ENCODE measurements at places on chromosomes 1 and 21. TPM values are rescaled to one million over a fixed set of nuclear protein-coding genes. Genes with fewer than 3 reads are reported as not detected.

Gene LEFTY2
- polyA plus RNA-seq, result 8.3 TPM

Gene RNF19B
- 2.6 TPM for polyA plus RNA-seq

Gene UBASH3A
- polyA plus RNA-seq, result not detected

Gene MPL
- not detected for polyA plus RNA-seq

Gene LEMD1
- 3.7 TPM for polyA plus RNA-seq

Gene AGMAT
- 2.3 TPM for polyA plus RNA-seq

Gene BCAR3
- polyA plus RNA-seq, result 5.5 TPM

Gene CA6
- not detected for polyA plus RNA-seq

Gene CLCNKB
- 1.6 TPM for polyA plus RNA-seq

Gene FASLG
- not detected for polyA plus RNA-seq

Gene VHLL
- not detected for polyA plus RNA-seq

Gene PFKFB2
- 3.8 TPM for polyA plus RNA-seq

Gene RAP1GAP
- polyA plus RNA-seq, result 5.0 TPM

Gene ESRRG
- 1.2 TPM for polyA plus RNA-seq

Gene MYOM3
- polyA plus RNA-seq, result not detected

Gene HAO2
- polyA plus RNA-seq, result not detected

Gene ECM1
- polyA plus RNA-seq, result 0.74 TPM

Gene JAM2
- polyA plus RNA-seq, result 12.2 TPM

Gene MINDY1
- 4.2 TPM for polyA plus RNA-seq

Gene TDRD5
- polyA plus RNA-seq, result not detected

Gene PHACTR4
- 54.1 TPM for polyA plus RNA-seq

Gene MLLT11
- 22.6 TPM for polyA plus RNA-seq

Gene TEKT2
- polyA plus RNA-seq, result 0.36 TPM

Gene AUNIP
- polyA plus RNA-seq, result 21.9 TPM

Gene FNDC10
- 7.7 TPM for polyA plus RNA-seq

Gene CCDC185
- polyA plus RNA-seq, result not detected

Gene PCSK9
- polyA plus RNA-seq, result 77.6 TPM

Gene OR14I1
- not detected for polyA plus RNA-seq

Gene A3GALT2
- polyA plus RNA-seq, result not detected

Gene SLC45A3
- 4.6 TPM for polyA plus RNA-seq

Gene ZNF648
- 0.24 TPM for polyA plus RNA-seq

Gene PAQR6
- 2.6 TPM for polyA plus RNA-seq

Gene APCS
- polyA plus RNA-seq, result not detected

Gene OXCT2
- 1.4 TPM for polyA plus RNA-seq

Gene ASAP3
- polyA plus RNA-seq, result 28.0 TPM

Gene AHDC1
- 6.8 TPM for polyA plus RNA-seq

Gene KRTAP11-1
- not detected for polyA plus RNA-seq

Gene CDC20
- polyA plus RNA-seq, result 207 TPM

Gene KRTAP19-5
- not detected for polyA plus RNA-seq

Gene KRTAP10-1
- polyA plus RNA-seq, result not detected

Gene FALEC
- polyA plus RNA-seq, result 2.6 TPM

Gene MAEL
- polyA plus RNA-seq, result 0.66 TPM

Gene PRAMEF33
- polyA plus RNA-seq, result not detected

Gene TRIM17
- polyA plus RNA-seq, result 1.4 TPM
